SK-N-SH treated with all-trans-retinoic acid at 6 μM for 48 hours (cell line): ENCODE measurements at places on chromosomes 2 and 18.
A peak's percentile ranks its signal among the peaks of the same experiment; 100 is the strongest.

DNA sequence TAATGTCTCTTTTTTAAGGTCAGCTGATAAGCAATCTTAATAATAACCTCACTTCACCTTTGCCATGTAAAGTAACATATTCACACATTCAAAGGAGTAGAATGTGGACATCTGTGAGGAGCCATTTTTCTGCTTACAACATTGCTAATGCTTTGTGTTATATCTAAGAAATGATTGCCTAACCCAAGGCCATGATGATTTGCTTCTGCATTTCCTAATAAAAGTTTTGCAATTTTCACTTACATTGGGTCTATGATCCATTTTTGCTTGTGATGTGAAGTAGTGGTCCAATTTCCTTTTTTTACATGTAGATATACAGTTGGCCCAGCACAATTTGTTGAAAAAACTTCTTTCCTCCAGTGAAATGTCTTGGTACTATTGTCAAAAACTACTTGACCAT, 22.0 kb downstream of the RELCH start:
- no peak for ATAC-seq

DNA sequence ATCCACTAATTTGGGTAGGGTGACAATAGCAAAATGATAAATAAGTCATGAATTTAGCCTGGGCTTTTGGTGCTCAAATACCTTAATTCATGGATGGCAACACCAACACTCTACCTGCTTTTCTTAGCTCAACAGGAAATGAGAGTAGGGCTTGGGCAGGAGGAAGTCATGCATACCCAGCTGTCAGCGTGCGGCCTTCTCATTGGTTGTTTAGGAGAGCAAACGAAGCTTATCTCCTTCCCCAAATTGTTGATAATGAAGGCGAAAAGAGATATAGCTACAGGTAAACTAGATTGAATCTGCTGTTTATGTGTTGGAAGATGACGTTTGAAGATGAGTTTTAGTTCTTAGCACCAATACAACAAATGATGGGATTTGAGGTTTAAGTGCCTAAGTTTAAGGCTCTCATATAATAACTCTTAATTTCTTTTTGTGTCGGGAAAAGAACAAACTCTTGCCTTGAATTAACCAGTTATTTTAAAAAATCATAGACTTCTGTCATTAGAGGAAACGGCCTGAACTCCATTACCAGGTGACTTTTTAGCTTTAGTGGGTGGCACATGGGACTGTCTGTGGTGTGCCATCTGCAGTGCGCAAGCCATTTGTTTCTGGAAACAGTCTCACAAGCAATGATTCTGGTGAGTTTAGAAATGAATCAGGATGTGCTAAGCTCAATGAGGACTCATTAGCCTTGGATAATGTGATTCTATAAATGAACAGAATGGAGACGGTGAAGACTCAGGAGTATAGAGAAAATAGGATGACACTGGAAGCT, 19.8 kb downstream of the MAP4K4 start:
- no peak for ATAC-seq

DNA sequence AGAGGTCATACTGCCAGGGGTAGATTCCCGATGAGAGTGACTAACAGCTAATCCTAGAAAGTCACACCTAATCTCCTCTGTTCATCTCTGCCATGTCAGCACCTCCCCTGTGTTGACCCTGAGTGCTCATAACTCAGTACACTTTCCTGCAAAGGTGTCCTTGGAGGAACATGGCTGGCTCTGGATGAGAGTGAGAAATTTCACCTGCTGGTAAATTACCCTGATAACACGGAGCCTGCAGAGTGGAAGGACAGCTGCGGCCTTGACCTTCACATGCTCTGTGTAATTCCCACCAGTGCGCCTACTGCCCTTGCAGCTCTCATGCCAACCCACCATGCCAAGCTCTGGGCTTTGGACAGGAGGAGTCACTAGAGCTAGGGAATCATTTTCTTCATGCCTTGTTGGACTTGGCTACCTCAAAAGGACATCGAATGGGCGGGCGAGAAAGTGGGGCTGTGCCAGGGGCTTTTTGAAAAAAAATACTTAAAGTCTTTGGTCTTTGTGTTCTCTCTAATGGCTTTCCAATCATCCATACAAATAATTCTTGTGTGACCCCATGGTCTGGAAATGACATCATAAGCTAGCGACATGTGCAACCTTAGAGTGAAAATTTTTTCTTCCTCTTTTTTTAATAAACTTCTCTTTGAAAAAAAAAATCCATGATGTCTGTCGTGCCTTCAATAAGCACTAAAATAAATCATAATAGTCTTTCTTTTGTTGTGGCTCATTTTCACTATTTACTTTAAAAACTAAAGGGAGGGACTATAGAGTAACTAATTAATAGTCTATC, 319.9 kb downstream of the MYCN start:
- no peak for ATAC-seq

- no peak for ATAC-seq
Observed at GRCh38 chr2:217688494-217688893, 314.3 kb downstream of the TNS1 start.

DNA sequence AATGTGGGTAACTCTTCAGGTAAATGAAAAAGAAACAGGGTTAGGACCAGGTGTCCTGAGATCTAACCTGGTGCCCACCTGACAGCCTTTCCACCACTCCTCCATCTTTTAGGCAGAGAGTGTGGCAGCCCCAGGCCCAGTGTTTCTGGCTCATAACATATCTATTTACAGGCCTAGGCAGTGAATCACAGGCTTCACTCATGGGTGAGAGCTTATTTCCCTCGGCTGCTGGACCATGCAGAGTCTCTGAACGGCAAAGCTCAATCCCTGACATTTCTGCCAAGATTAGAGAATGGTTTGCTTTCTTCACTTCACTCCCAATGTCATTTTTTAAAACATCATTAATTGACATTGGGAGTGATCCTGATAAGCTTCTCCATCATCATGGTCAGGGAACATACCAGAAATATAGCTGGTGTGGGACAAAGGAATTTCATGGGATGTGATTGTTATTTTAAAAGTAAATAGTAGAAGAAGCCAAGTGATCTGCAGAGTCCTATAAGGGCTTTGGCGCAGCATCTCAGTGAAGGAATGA, 323.9 kb downstream of the SETBP1 start:
- no peak for ATAC-seq

- no peak for ATAC-seq
Observed at GRCh38 chr18:50306944-50307343, 19.5 kb upstream of the CXXC1 start.

DNA sequence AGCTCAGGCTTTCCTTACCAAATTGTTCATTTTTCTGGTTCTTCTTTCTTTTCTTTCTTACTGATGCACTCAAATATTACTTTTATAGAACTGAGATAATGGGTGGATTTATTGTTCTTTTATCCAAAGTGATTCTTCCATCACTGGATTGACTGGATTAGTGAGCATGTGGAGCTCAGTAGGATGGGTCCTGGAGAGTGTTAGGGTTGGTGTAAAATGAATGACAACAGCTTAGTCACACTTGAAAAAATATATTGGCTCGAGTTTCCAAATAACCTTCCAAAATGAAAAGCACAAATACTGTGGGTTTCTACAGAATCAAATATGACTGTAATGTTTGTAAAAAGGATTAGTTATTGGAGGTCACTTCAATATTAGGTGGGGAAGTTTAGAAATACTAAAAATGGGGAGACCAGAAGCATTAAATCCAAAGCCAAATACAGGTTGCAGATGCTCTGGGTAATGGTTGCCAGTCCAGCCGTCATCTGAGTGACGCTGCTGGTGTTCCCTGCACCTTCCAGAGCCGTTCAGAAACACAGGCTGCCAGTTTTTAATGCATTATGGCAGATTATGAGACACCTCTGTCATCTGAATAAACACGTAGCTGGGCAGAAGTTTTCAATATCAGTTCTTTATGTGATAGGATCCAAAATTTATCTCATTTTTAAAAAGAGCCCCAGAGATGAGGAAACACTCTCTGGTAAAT, 294.8 kb upstream of the NRP2 start:
- peak; percentile 41; the same call in 2 of the 3 replicates for ATAC-seq

GRCh38 chr2:16767789-16768476, 102.3 kb upstream of the CYRIA start:
- ATAC-seq: no peak

DNA sequence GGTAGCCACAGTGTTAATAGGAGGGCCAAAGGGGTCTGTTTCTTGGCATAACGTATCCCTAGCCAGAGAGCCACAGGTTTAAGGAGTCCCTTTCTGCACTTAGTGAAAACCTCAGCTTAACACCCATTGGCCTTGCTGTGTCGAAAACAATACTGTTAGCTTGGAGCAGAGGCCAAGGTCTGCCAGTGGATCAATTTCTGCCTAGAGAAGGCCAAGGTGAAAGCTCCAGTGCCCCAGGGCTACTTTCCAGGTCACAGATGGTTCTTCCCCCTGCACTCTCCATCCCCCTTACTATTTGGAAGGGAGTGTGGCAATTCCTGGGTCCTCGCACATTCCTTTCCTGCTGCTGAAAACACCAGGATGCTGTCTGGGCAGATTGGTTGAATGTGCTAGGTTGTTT, 74.8 kb upstream of the TNP1 start:
- ATAC-seq: no peak

DNA sequence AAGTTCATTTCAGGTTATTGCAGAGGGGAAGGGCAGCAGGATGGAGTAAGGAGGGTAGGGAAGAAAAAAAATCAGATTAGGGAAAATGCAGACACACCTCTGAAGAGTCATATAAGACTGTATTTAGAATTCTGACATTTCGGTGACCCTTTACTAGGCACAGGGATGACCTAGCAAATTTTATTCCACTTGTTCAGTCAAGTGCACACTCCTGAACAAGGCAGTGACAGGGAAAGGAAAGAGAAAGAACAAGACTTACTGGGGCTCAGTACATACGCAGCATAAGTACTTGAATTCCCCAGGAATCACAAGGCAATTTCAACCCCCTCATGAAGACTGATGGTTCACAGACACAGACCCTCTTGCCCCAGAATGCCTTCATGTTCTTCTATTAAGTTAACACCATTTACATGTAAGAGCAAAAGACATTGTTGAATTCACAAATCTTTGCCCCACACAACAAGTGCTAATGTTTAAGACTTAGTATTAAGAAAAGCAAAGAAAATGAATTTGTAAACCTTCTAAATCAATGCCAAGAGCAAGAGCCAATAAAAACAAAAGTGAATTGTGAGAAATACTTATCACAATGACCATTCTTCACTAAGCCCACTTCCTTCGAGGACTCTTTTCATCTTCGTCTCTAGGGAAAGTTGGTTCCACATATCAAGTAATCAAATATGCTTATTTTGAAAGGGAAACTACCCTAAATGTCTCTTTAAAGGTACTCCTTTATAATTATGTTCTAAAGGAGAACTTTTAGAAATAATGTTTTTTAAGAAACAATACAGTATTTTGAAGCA, 47.0 kb downstream of the COBLL1 start:
- ATAC-seq: peak; percentile 38; the same call in 2 of the 3 replicates

DNA sequence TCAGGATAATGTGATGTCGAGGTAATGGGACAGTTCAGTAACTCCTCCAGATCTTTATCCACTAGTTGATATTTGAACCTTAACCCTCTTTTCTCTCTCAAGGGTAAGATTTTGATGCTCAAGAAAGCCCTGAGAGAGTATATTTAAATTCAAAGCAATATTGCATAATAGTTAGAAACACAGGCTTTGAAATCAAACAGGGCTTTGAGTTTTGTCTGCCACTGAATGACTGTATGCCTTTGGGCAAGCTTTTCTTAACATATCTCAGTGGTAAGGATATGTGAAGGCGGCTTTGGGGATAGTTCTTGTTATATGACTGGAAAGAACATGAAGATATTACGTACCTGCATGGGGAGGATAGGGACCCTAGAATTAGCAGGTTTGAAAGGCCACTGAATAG, 11.1 kb downstream of the ITPRID2 start:
- no peak for ATAC-seq

- no peak for ATAC-seq
Observed at GRCh38 chr2:225083276-225083675, 41.0 kb upstream of the DOCK10 start.

DNA sequence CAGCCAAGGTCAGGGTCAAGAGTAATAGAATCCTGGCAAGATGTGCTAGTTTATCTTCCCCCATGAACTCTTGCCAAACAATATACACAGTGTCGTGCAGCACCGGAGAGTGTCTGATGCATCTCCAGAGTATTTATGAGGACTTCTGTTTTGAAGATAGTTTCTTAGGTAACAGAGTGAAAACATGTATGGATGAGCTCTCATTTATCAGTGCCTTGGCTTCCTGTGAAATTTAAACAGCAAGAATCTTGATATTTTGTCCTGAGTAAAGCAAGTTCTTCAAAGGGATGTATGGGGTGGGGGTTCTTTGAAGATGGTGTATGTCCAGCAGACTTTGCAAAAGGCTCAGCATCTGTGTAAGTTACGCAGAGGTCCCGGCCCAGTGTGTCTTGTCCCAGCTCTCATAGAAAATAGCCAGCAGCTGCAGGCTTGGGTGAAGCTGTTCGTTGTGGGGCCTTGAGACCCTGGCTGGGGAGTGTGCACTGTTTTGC, 361.0 kb upstream of the NT5C1B start:
- peak; percentile 97 for ATAC-seq

GRCh38 chr18:8607776-8608742, 1.2 kb upstream of the RAB12 start:
- ATAC-seq: no peak

GRCh38 chr2:50951437-50951836, 80.5 kb downstream of the NRXN1 start:
- ATAC-seq: no peak

DNA sequence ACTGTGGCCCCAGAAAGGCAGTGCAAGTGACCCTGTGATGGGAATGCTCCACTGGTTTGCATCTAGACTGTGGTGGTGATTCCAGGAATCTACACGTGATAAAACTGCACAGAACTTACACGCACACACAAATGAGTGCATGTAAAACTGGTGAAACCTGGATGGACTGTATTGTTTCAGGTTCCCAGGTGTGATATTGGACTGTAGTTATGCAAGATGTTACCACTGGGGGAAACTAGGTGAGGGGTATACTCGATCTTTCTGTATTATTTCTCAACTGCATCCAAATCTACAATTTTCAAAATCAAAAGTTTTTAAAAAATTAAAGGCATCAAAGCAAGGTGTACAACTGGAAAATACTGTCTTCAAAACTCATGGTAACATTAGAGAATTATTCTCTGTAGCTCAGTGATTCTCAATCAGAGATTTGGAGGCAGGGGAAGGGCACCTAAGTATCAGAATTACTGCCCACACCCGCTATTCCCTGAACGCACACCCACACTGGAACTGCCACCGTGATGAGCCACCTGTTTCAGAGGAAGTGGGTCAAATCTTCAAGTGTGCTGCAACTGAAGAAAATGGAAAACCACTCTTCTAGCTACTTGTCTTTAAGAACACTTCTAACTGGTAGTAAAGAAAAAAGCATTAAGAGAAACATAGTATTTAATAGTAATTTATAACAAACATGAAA, 26.7 kb downstream of the PTPN2 start:
- no peak for ATAC-seq

- ATAC-seq: peak; percentile 52
Observed at GRCh38 chr2:105865222-105865913, 120.7 kb downstream of the NCK2 start.

DNA sequence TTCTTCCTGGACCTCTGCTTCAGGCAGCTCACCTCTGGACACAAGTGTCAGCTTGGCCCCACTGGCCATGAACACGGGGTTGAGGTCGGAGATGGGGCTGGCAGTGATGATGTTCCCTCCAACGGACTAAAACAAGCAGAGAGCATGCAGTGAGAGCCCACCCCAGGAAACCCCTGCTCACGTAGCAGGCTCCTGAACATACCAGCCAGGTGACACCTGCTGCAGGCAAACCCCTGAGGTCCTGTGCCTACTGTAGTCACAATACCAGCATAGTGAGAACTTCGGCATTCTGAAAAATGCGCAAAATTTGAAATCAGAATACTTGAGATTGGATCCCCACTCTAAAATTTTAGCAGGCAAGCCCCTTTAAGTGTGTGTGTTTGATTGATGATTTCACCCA, 32.9 kb downstream of the XDH start:
- no peak for ATAC-seq
